Chondrocyte (in vitro differentiated cells): ENCODE measurements at places on chromosomes 4 and X. TPM values are rescaled to one million over a fixed set of nuclear protein-coding genes. Genes with fewer than 3 reads are reported as not detected.

- DNase-seq: no peak
Observed at GRCh38 chrX:155179346-155179997, 36.8 kb upstream of the VBP1 start.

DNA sequence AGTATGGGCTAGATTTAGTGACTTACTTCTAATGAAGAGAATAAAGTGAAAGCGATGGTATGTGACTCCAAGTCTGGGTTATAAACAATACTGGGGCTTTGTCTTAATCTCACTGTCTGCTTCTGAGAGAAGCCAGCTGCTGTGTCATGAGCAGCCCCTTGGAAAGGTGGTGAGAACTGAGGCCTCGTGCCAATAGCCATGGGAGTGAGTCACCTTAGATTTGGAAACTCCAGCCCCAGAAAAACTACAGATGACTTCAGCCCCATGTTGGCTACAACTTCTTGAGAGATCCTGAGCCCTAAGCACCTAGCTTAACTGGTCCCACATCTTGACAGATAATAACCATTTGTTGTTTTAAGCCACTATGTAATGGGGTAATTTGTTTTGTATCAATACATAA lies 77.6 kb downstream of the CWH43 start:
- no peak for DNase-seq

DNA sequence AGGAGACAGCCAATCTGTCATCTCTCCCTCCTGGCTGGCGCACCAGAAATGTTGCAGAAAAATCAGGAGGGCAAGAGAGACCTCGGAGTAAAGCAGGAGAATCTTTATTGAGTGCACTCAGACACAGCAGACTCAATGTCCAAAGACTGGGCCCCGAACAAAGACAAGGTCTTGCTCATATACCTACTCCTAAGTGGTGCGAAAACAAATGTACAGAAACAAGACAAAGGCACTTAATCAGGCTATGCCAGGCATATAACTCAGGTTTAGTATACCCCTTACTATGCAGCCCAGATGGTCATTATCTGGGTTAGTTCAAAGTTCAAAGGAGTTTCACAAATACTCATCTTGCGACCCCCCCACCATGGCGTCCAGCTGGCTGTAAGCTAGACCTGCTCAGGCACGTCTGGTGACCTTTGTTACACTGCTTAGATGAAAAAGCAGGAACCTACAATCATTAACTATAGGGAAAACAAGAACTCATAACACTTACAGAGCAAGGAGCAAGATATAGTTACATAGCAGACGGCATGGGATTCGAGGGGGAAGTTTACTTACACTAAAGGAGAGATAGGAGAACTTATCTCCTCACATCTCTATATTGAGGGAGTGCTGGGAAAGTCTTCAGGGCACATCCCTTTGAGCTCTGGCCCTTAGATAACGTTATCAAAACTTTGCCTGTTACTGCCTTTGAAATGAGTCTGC lies 27.5 kb downstream of the SULT1E1 start:
- DNase-seq: no peak

DNA sequence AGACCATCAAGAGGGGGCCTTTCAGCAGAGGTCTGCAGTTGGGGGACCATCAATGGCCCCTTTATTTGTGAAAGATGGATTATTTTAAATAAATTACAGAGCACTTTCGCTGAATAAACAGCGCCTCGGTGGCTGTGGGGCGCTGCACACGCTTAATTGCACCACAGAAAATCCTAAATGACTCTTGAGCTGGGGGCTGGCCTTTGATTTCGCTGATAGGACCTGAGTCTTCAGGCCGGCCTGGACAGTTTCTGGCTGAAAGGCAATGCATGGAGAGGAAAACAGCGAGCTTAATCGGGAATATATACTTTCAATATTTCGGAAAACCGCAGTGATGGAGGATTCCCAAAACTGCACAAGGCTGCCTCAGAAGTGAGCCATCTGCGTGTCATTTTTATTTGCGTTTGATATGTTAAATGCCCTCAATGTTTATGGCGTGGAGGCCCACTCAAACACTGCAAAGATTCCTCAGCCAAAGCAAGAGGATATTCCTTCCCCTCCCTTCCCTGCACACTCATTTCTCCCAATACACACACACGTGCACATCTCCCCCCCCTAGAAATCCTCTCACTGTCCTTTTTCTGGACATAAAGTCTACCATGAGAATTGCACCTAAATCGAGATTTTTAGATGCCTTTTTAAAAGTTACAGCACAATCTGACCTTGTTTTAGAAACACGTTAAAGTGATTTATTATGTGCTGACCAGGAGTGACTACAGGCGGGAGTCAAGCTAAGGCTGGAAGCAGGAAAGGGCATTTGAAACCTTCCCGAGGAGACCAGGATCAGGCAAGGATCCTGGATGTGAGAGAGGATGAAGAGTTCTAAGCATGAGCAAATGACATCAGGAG lies 340.7 kb downstream of the RAB28 start:
- no peak for DNase-seq

PABPC5 gene
- total RNA-seq: 5.6 to 6.0 TPM (median 5.8 TPM) in 3 replicates

DNA sequence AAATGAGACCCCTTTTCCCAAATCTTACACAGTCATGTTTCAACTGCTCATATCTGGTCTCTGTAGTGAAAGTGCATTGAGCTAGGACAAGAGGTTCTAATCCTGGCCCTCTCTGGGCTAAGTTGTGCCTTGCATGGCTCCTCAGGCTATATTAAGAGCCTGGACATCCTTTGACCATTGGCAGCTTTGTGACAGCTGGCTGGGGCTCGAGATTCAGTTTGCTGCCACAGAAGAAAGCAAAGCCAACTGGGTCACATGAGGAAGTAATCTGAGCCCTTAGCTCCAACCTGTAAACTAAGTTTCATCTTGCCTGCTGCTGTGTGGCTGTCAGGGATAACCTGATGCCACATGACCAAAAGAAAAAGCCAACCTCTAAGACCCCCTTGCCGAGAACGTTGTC lies 51.8 kb upstream of the JADE1 start:
- no peak for DNase-seq

FRAS1 gene
- total RNA-seq: 6.8 to 18.9 TPM (median 18.0 TPM) in 3 replicates

ERVMER34-1 gene
- total RNA-seq: 1.4 to 1.7 TPM (median 1.5 TPM) in 3 replicates

DNA sequence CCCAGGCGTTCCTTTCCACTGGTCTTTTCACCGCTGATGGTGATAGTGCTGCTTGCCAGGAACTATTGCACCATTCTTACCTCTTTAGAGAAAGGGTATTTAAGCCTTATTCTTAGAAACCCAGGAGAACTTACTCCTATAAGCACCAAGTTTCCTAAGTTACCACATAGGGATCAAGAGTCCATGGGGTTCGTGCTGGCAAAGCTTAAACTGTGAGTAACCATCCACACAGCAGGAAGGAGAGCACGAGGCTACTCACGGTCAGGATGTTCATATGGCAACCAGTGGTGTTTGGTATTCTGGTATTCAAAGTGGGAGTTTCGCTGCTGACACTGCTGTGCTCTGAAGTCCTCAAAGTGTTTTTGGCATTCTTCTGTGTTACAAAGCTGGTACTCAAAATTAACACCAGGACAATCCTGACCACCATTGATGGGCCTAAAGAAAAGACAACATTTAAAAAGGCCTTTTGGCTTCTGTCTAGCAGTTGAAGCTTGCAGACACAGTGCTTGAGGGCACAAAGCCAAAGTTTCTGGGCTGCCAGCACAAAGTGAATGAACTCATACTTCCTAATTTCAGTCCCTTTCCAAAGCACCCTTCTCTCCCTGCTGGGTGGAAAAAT lies 256.9 kb downstream of the ADAMTS3 start:
- DNase-seq: no peak

PNMA6A gene
- 0.97 to 5.9 TPM (median 4.7 TPM) in 3 replicates for total RNA-seq

DNA sequence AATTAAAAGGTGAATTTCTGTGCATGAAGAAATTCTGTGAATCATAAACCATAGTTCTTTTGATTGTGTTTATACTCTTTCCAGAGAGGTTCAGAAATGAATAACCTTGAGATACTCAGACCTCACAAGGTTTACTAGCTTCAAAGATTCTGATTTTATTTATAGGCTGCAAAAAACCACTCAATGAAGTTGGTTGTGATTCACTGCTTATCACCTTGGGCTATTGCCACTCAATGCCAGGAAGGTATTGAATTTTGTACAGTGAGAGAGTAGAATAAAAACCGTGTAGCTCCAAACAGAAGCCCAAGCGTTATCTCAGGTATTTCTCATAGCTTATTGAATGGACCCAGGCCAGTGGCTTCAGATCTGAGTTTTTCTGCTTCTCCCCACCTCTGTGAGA lies 118.7 kb downstream of the FHIP1A start:
- DNase-seq: no peak

DNA sequence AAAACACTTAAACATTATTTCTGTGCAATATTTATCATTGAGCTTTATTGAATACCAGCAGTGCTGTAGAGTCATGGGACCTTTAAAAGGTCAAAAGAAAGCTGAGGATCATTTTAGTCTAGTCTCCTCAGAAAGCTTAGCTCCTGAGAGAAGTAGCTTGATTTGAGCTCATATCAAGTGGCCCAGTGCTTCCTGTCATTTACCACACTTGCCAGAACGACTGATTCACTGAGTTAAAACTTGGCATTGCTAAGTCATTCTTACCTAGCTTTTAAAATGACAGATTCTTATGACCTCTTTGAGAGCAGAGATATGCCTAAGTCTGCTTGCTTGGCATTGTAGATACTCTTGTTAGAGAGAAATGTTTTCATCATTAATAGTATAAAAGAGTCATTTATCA lies 15.2 kb downstream of the SEPTIN11 start:
- DNase-seq: no peak

- no peak for DNase-seq
Observed at GRCh38 chrX:40144576-40144975, 46.8 kb upstream of the BCOR start.

DNA sequence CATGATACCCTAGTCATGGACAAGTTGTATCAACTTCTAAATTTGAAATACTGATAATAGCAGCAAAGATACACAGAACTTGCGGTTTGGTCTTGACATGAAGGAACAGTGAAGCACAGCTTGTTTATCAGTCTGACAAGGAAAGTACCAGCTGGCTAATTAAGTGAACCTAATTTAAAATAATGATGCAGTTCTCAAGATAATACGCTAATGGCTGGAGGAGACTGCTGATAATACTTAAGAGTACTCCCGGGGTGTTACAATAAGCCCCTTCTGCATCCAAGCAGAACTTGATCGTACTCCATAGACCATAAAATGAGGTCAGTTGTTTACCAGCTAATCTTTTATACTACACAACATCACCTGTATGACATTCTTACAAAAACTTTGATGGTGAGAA lies 697.5 kb downstream of the FSTL5 start:
- DNase-seq: no peak

- DNase-seq: no peak
Observed at GRCh38 chrX:115616943-115617563, 56.1 kb downstream of the PLS3 start.

DNA sequence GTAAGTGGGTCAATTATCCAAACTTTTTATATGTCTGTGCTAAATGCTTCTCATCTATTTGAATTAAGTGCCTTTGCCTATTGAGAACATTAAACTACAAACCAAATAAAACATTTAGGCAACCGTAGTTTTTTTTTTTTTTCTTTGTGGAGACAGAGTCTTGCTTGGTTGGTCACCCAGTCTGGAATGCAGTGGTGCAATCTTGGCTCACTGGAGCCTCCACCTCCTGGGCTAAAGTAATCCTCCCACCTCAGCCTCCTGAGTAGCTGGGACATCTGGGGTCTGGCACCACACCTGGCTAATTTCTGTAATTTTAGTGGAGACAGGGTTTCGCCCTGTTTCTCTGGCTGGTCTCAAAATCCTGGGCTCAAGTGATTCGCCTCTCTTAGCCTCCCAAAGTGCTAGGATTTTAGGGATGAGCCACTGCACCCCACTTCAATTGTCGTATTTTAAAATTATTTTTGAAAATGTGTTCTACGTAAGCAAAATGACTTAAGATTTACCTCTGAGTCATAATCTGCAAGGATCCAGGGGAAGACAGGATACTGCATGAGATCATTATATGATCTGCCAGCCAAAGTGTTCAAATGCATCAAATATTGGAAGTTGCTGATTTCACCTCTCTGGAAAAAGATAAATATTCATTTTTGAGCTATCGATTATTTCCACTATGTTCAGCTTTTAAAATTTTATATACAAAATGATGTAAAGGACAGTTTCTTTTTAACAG lies 125.6 kb downstream of the CDS1 start:
- DNase-seq: no peak

- no peak for DNase-seq
Observed at GRCh38 chr4:173782660-173783059, 252.6 kb upstream of the HAND2 start.

- DNase-seq: no peak
Observed at GRCh38 chr4:67779631-67780030, 25.4 kb upstream of the GNRHR start.

UPF3B gene
- total RNA-seq: 6.3 to 7.8 TPM (median 7.2 TPM) in 3 replicates

CXCL8 gene
- 0.27 to 0.48 TPM (median 0.46 TPM) in 3 replicates for total RNA-seq

GRCh38 chr4:4755306-4755705 lies 104.2 kb upstream of the MSX1 start:
- no peak for DNase-seq

SYNPO2 gene
- 12.3 to 21.5 TPM (median 20.7 TPM) in 3 replicates for total RNA-seq

DNA sequence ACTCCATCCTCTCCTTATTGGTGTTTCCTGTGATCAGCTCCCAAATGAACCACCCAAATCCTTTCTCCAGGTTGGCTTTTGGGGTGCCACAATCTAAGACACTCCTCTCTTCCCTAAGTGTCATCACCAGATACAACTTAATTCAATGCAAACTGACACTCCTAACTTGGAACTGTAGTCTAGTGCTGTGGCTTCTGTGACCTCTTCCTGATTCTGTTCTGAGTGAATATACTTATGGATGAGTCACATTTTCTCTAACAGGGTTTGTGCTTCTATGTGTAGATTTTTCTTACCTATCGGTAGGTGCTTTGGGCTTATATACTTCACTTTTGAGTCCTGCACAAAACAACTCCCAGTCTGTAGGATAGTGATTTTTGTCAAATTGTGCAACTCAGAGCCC lies 141.3 kb upstream of the MAOA start:
- no peak for DNase-seq

GPM6B gene
- 6.4 to 31.7 TPM (median 28.8 TPM) in 3 replicates for total RNA-seq

YY2 gene
- 3.6 to 4.9 TPM (median 4.7 TPM) in 3 replicates for total RNA-seq

DNA sequence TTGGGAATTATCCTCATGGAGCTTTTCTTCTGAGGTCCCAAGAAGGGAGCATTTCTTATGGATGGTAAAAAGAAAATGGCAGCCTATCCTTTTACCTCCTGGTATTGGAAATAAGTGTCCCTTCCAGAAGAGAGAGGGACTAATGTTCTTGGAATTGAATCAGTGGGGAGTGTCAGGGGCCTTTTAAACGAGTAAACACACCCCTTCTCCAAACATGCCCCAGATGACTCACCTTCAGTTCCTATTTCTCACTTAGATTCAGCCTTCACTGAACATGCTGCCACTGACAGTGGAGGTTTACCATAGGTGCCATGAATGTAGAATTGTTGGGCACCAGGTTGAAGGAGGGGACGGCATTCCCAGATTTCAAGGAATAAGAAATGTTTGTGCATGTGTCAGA lies 19.0 kb downstream of the MAGEC2 start:
- DNase-seq: no peak

AMTN gene
- not detected in 3 replicates for total RNA-seq

DNA sequence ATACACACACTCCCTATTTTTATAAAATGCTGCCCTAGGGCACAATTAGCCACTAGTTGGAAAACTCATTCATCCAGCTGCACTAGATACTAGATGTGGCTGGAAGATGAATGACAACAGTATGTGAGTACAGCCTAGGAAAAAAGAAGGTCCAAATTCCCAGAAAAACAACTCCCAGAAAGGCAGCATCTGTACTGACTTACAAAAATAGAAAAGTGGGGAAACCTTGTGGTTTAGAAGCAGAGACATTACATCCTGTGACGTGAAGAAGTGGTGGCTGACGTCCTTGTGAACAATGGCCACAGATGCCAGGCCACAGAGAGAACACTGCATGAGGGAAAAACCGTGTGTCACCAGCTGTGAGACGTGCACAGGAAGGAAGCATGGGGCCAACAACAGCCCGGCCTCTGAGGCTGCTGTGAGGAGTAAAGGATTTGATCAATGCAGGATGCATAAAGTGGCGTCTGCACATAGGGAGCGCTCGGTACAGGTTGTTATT lies 81.2 kb downstream of the SPRY1 start:
- DNase-seq: no peak

FATE1 gene
- total RNA-seq: not detected in 3 replicates
